HAP-1 (cell line): ENCODE measurements at places on chromosomes 7 and 10.

GRCh38 chr7:75946207-75946855 is 31.4 kb downstream of the POR start:
- DNase-seq, result no peak

DNA sequence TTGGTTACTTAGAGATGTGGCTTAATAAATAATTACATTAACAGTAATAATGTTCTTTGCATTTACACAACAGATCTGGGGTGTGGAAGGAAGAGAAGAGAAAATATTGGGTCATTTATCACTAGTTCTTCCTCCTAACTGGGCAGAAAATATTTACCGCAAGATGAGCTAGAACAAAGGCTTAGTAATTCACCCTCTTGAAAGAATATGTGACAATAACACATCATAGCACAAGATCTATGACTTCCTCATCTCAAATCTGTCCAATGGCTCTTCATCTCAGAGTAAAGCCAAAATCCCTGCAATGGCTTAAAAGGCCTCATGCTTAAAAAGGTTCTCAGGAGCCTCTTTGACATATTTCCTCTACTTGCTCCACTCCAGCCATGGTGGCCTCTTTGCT is 178.6 kb downstream of the ZNF438 start:
- no peak for DNase-seq

DNA sequence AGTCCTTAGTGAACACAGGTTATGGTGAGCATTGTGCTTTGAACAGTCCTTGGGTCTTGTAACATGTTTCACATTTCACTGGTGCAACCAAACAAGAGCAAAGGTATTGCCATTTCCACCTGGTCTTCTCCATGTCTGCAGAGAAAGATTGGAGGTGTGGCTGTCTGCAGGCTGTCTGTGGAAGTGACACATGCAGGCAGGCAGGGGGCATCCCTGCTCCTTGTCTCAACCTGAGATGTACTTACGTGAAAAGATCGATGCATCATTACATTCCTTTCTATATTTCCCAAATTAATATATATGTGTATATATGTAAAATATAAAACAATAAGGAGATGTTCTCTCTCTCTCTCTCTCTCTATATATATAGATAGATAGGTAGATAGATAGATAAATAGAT is 54.3 kb downstream of the LRRC18 start:
- no peak for DNase-seq

DNA sequence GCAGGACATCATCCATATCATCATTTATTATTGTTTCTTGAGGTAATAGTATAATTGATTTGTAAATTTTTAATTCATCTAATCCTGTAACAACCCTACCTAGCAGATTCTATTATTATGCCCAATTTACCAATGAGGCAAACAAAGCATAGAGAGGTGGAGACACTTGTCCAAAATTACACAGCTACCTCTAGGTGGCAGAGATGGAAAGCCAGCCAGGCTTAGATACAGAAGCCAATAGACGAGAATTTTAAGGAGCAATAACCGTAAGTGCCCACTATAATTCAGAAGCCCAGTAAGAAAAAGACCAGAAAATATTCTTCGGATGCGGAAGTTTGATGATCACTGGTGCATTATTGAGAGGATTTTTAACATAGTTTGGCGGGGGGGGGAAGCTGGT is 54.0 kb downstream of the ANK3 start:
- DNase-seq, result no peak

- DNase-seq, result no peak
Observed at GRCh38 chr10:86670290-86670811, 2.0 kb downstream of the LDB3 start.

- no peak for DNase-seq
Observed at GRCh38 chr7:10940704-10941355, 32.8 kb upstream of the PHF14 start.

DNA sequence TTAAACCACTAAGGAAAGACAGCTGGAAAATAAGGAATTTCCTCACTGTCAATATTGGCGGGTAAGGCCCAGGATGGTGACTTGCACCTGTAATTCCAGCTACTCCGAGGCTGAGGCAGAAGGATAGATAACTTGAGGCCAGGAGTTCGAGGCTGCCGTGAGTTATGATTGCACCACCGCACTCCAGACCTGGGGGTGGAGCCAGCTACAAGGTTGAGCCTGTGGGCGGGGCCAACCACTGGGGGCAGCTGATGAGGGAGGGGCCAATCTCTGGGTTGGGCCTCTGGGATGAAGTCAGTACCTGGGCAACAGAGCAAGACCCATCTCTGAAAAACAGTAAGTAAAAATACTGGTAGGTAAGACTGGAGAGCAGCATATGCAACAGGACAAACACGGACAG is 80.1 kb upstream of the ADO start:
- no peak for DNase-seq

DNA sequence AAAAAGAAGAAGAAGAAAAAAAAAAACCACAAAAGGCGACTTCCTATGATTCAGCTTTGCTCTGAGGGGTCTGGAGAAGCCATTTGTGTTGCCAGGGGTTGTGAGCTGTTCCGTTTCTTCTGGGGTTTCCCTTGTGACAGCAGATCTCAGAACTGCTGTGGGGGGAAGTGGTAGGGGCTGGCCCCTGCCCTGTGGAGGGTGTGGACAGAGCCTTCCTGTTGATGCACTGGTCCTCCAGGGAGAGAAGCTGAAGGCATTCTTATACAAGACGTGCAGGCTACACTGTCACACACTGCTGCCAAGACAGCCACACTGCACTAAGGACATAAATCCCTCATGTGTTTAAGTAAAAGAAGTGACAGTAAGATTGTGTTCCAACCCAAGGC is 17.3 kb upstream of the CSGALNACT2 start:
- DNase-seq, result no peak

- no peak for DNase-seq
Observed at GRCh38 chr10:124685261-124685660, 58.9 kb downstream of the FAM53B start.

- peak; percentile 28 for DNase-seq
Observed at GRCh38 chr10:89466599-89467035, 52.2 kb downstream of the IFIT5 start.

DNA sequence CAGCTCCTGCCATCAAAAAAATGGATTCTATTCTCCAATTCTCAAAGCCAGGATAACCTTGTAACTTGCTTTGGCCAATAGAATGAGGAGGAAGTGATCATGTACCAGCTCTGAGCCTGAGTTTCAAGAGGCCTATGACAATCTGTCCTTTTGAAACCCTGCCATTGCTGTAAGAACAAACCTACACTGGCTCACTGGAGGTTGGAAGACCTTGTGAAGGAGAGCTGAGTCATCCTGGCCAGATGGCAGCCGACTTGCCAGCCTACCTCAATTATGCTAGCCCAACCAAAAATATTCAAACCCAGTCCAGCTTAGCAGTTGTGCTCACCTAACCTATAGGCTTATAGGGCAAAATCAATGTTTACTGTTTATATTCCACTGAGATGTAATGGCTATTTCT is 93.0 kb downstream of the HGF start:
- no peak for DNase-seq

DNA sequence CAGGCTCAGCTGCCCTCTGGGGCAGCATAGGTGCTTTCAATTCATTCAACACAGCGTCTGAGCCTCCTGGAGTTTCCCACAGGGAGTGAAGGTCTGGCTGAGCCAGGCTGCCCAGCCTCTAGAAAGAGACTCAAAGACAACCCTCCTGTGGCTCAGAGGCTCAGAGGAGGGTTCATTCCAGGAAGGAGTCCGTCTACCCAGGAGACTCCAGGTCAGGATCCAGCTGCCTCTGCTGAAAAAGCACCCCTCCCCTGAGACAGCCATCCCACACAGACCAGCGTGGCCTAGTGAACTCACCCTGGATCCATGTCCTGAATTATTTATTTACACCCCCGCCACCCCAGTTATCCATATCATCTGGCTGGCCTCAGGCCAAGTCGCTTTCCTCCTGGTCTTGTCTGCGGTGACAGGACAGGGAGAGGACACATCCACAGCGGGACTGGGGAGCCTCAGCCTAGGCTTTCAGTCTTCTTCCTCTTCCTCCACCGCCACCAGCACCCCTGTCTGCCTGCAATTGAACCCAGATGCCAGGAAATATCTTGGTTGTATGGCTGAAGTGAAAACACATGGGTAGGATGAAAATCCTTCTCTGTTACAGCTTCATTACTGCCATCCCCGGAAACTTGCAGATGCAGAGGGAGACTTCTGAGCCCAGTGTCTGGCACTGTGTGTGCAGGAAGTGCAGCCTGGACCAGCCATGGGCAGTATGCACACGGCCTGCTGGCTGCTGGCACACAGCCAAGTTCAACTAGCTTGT is 44.0 kb upstream of the COL13A1 start:
- DNase-seq, result no peak

- DNase-seq, result no peak
Observed at GRCh38 chr10:133590226-133590969, 25.0 kb upstream of the SYCE1 start.

- no peak for DNase-seq
Observed at GRCh38 chr7:66902844-66903180, 18.2 kb upstream of the TMEM248 start.

- DNase-seq, result no peak
Observed at GRCh38 chr7:128108129-128108528, 76.9 kb upstream of the LRRC4 start.

- DNase-seq, result no peak
Observed at GRCh38 chr7:124697746-124698145, 67.8 kb downstream of the GPR37 start.

GRCh38 chr10:35517431-35518181 is 87.5 kb upstream of the GJD4 start:
- no peak for DNase-seq

GRCh38 chr7:120021085-120021484 is 251.9 kb upstream of the KCND2 start:
- no peak for DNase-seq

- DNase-seq, result no peak
Observed at GRCh38 chr7:70072220-70072619, 473.9 kb downstream of the AUTS2 start.

DNA sequence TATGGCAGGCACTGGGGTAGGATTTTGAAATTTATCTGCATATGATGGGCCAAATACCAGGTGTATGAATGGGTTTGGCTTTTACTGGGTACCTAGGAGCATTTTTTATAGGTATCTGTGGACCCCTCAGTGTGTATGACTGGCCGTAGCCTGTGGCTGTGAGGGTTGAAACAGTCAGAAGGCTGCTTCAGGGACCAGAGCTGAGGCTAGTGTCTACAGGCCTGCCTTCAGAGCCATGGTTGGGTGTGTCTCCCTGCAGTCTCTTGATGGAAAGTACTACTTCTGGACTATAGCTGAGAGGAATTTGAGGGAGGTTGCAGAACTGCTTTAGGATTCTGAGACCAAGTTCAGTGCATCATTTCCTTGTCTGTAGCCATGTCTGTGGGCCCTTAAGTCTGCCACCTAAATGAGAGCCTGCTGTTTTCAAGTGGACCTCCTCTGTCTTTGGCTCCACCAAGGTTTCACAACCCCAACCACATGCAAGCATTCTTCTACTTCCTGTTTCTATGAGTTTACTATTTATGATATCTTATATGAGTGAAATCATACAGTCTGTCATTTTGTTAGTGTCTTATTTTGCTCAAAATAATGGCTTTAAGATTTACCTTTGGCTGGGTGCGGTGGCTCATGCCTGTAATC is 19.9 kb upstream of the ZNF138 start:
- no peak for DNase-seq

DNA sequence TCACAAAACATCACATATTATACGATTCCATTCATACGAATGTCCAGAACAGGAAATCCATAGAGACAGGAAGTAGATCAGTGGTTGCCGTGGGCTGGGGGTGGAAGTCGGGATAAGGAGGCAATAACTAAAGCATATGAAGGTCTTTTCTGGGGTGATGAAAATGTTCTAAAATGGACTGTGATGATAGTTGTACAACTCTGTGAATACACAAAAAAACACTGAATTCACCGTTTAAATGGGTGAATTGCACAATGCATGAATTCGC is 3.2 kb upstream of the INSIG1 start:
- no peak for DNase-seq

- no peak for DNase-seq
Observed at GRCh38 chr7:25496476-25497368, 268.4 kb upstream of the NPVF start.
